ENCODE measurements at places on chromosomes 6 and 20. TPM values are rescaled to one million over a fixed set of nuclear protein-coding genes. Genes with fewer than 3 reads are reported as not detected.

Gene VARS1
- total RNA-seq, result 47.6 TPM

Gene PDYN
- total RNA-seq, result not detected

Gene VEGFA
- total RNA-seq, result 197 TPM

Gene PPP1R3G
- total RNA-seq, result 1.5 TPM

Gene CDC40
- 21.1 TPM for total RNA-seq

GRCh38 chr6:87741001-87741650 is 39.1 kb upstream of the AKIRIN2 start:
- no peak for DNase-seq
- H3K27ac ChIP-seq, result no peak overlapping the region
- no peaks in the 10 kb centered on the region for H3K27me3 ChIP-seq
- no peak overlapping the region for H3K4me3 ChIP-seq

GRCh38 chr6:106913111-106913510 is 61.4 kb downstream of the CD24 start:
- no peaks in the 10 kb centered on the region for H3K27me3 ChIP-seq
- H3K4me3 ChIP-seq, result no peak overlapping the region
- no peak for DNase-seq
- H3K36me3 ChIP-seq, result no peaks in the 10 kb centered on the region
- H3K4me1 ChIP-seq, result no peaks in the 10 kb centered on the region

GRCh38 chr20:4932061-4932460 is 69.2 kb downstream of the SLC23A2 start:
- H3K27me3 ChIP-seq, result no peaks in the 10 kb centered on the region
- H3K4me3 ChIP-seq, result no peak overlapping the region
- DNase-seq, result peak; percentile 44
- no peaks in the 10 kb centered on the region for H3K36me3 ChIP-seq

DNA sequence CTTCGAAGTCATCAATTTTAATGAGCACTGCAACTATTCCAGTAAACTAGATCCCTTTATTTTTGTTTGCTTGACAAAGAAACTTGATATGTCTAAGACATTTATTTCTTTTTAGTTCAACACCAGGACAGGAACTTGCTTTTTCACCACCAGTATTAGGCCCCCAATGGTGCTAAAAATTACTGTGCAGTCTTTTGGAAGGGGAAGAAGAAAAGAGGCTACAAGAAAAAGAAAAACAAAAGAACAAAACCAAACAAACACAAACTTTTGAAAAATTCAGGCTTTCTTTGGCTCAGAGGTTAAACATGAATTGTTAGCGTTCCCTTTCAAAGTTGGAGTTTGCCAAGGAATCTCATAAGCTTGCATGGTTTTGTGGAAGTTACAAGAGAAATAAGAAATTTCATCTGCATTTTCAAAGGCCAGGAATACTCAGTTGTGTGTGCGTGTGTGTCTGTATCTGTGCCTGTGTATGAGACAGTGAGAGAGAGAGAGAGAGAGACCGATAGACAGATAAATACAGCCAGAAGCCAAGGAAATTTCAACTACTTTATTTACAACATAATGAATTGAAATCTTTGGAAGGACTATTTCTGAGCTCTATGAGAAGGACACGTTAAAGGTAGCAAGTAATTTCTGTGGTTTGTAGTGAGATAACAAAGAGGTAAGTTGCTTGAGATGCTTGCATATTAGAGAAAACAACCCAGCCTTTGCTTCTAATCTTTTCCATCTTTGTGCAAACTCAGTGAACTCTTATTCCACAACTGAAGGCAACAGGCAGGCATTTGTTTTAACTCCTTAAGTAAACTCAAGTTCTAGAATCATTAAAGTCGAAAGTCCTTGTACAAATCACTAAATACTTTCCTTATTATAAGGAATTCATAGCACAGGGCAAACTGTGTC is 171.0 kb upstream of the CITED2 start:
- DNase-seq, result no peak
- H3K4me1 ChIP-seq, result peaks cover 28% of the 10 kb centered on the region
- H3K4me3 ChIP-seq, result no peak overlapping the region
- no peaks in the 10 kb centered on the region for H3K36me3 ChIP-seq
- no peaks in the 10 kb centered on the region for H3K27me3 ChIP-seq
- H3K27ac ChIP-seq, result no peak overlapping the region

DNA sequence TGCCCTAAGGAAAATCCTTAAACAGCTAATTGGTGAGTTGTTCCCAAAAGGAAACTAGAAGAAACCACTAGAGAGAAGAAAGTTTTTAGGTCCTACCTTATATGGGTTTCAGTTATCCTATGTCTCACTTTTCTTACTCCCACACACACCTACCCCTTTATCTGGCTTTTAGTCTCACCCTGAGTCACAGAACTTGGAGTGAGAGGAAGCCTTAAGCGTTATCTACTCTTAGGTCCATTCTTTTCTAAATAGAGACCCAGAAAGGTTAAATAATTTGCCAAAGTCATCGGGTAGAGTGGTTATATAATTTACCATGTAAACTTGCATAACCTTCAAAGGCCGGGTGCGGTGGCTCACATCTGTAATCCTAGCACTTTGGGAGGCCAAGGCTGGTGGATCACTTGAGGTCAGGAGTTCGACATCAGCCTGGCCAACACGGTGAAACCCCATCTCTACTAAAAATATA is 4.3 kb upstream of the RPP21 start:
- H3K4me1 ChIP-seq, result peaks cover 5% of the 10 kb centered on the region
- H3K27me3 ChIP-seq, result no peaks in the 10 kb centered on the region
- H3K27ac ChIP-seq, result no peak overlapping the region
- peaks cover 26% of the 10 kb centered on the region for H3K36me3 ChIP-seq
- H3K4me3 ChIP-seq, result no peak overlapping the region

DNA sequence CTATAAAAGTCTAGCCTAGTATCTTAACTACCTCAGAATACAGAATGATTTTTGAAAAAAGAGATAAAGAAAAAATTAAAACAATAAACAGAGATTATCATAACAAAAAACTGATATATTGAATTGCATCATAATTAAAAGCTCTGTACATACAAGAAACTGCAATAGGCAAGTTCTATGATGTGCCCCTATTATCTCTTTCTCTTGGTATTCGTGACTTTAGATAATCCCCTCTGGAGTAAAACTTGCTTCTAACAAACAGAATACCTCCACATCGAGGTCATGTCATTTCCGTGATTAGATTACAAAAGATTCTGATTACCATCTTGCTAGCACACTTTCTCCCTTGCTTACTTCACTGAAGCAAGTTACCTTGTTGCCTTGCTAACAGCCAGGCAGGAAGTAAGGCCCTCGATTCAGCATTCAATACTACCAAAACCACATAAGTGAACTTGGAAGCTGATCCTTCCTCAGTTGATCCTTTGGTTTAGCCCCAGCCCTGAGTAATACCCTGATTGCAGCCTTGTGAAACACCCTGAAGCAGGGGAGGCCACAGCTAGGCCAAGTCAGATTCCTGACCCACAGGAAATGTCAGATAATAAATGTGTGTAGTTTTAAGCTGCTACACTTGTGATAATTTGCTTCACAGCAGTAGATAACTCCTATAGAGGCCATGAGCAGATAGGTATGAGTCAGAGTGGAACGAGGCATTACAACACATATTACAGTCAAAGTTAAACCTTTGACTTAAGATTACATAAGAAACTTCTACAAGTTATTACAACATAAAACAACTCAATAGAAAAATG is 53.7 kb upstream of the TMX4 start:
- peak; percentile 74 for DNase-seq
- no peaks in the 10 kb centered on the region for H3K36me3 ChIP-seq
- H3K27ac ChIP-seq, result peak overlapping the region; percentile 61
- H3K27me3 ChIP-seq, result no peaks in the 10 kb centered on the region
- H3K4me1 ChIP-seq, result peaks cover 26% of the 10 kb centered on the region

Measured in GM23248 (cell line).